ENCODE measurements at places on chromosomes 1 and 21.

DNA sequence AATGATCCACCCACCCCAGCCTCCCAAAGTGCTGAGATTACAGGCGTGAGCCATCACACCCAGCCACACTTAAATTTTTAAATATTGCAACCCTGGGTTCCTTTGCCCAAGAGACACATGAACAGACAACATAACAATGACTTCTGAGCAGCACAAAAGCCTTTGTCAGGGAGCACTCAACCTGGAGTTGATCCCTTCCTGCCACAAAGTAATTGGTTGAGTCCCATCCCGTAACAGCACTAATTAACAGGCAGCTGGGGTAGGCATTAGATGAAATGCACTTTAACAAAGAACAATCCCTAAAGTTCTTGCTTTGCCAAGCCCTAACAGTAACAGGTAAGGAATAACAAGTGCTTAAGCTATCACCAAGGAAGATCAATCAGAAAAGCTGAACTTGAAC, 5.9 kb upstream of the BCAR3 start:
- no peak for DNase-seq

GRCh38 chr1:185467122-185467521, 150.1 kb upstream of the IVNS1ABP start:
- no peak for DNase-seq

DNA sequence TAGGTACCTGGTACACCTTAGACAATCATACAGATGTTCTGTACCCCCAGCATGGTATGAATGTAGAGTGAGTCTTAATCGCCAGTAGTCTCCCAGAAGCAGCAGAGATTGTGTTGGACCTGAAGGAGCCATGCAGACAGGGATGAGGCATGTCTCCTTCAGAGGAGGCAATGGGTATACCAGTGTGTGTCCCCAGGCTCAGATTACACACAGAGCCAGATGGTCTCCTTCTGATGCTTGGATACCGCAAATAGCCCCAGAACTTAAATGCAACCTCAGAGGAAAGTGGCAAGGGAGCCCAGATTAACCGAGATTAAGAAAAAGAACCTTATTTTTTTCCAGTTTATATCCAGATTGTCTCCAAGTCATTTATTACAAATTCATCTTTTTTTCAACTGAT, 96.8 kb upstream of the C21orf91 start:
- DNase-seq = no peak

GRCh38 chr1:55197099-55197498, 18.1 kb downstream of the USP24 start:
- no peak for DNase-seq

- DNase-seq = no peak
Measured at GRCh38 chr1:24336075-24336474, 16.9 kb downstream of the GRHL3 start.

GRCh38 chr1:14913482-14914177, 239.9 kb upstream of the TMEM51 start:
- DNase-seq = no peak

DNA sequence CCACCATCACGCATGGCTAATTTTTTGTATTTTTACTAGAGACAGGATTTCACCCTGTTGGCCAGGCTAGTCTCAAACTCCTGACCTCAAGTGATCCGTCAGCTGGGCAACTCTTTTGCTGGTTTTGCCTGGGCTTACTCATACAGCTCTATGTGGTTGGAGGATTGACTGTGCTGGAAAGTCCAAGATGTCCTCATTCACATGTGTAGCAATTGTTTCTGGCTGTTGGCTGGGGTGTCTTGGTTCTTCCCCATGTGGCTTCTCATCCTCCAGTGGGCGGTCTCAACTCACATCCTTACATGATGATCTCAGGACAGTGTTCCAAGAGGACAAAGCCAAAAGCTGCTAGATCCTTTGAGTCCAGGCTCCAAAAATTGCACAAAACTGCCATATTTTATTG, 53.3 kb downstream of the TEX35 start:
- no peak for DNase-seq

GRCh38 chr1:76921590-76921989, 54.3 kb downstream of the ST6GALNAC5 start:
- DNase-seq = no peak

- DNase-seq = no peak
Measured at GRCh38 chr1:10586125-10586524, 111.4 kb downstream of the PEX14 start.

- peak; percentile 16 for DNase-seq
Measured at GRCh38 chr1:44237721-44238457, 24.6 kb downstream of the DMAP1 start.

- DNase-seq = no peak
Measured at GRCh38 chr1:94602316-94602715, 60.8 kb upstream of the F3 start.

GRCh38 chr21:45488931-45489721, 53.1 kb downstream of the SLC19A1 start:
- no peak for DNase-seq

DNA sequence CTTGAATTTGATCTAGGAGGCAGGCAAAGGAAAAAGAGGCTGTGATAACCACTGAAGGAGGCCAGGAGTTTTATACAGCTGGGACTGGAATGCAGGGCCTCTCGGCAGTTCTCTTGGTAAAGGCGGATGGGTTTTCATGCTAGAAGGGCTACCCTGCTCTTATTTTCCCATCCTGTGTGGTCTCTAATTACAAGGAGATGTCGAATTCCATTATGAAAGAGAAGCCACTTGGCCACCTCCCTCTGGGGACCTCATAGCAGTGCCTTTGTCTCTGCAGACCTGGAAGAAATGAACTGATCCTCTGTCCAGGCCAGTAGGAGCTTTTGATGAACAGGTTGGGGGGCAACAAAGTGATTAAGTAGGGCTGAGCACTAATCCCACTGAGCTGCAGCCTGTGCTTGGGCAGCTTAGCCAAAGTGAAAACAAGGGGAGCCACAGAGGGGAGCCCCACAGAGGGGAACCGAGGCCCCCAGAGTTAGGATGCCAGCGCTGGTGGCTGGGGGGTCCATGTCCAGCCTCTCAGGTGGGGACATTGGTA, 42.2 kb upstream of the BCAR3 start:
- no peak for DNase-seq

DNA sequence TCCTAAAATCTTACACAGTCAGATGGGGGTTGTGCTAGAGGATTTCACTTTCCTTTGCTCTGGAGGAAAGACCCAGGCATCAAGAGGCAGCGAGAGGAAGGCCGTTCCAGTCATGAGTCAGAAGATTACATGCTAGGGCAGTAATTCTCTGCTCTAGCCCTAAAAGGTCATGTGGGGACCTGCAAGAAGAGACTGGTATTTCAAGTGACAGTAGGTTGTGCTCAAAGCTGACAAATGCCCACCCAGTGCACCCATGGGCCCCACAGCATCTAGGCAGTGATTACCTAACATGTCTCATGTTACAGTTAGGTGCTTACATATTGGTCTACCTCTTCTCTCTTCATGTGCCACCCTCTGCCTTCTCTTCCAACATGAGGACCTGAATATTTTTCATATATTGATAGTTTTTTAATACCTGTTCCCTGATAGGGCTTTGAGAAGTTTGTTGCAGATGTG, 99.7 kb upstream of the BEND5 start:
- no peak for DNase-seq

GRCh38 chr1:25653558-25653957, 37.0 kb downstream of the MAN1C1 start:
- no peak for DNase-seq

DNA sequence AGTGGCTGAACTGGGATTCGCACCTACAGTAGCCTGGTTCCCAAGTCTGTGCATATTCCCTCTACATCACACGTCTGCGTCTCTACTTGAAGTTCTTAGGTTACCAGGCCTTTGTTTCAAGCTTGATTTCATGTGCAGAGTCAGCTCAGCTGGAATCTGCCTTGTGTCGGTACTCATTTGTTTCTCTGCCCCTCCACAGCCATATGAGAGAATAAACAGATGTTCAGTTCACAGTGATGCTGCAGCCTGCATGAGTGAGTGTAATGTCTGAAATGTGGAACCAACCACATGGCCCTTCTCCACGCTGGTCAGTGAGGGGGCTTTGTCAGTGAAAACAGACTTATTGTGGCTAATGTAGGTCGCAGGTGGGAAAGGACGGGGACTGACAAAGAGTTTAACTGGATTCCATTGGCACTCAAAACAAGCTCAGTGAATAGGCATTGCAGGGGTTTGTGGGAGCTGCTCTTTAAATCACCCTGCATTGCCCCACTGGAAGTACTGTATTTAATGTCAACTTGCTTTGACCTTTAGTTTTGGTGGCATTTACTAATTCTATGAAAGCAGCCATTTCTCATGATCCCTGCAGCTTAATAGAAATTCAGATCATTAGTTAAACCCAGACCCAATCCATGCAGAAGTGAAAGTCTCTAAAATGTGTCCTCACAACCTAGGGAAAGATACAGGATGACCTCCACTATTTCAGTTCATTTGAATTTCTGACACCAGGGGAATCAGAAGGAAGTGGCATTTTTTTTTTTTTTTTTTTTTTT, 136.4 kb upstream of the FAM78B start:
- DNase-seq = no peak

DNA sequence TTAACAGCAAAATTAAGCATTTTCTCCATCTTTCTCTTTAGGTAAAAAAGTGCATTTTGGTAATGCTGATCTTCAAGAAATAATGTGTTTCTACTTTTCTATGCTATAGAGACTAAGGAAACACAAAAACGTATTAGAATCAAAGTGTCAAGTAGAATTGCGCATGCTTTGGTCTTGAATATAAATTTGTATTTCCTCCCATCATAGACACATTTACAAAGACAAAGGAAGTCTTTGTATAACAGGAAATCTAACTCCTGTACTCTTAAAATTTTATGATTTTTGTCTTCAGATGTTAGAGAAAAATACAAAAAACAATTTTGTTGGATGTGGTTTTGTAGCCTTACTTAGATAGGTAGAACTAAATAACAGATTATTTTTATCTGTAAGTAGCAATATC, 1299.4 kb downstream of the NCAM2 start:
- no peak for DNase-seq

DNA sequence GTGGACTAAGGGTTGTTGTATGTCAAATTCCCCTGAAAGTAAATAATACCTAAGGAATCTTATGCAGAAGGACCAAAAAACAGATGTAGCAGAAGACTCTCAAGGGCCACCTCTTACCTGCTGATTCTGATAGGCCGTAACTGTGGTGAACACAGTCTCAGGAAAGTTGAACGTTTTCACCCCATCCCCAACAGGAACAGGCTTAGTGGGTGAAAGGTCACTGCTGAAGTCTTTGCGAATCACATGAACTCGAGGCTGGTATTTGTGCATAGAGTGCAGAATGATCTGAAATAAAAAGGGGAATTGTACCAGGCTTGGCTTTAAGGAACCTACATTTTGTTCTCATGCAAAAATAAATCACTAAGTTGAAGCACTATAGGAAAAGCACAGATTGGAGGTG, 64.8 kb downstream of the TBX15 start:
- DNase-seq = no peak

GRCh38 chr1:26336477-26337205, 17.3 kb downstream of the CRYBG2 start:
- DNase-seq = peak; percentile 87

GRCh38 chr1:232669981-232670747, 40.2 kb upstream of the SIPA1L2 start:
- no peak for DNase-seq

- DNase-seq = no peak
Measured at GRCh38 chr1:30035522-30036228, 687.7 kb downstream of the MATN1 start.

DNA sequence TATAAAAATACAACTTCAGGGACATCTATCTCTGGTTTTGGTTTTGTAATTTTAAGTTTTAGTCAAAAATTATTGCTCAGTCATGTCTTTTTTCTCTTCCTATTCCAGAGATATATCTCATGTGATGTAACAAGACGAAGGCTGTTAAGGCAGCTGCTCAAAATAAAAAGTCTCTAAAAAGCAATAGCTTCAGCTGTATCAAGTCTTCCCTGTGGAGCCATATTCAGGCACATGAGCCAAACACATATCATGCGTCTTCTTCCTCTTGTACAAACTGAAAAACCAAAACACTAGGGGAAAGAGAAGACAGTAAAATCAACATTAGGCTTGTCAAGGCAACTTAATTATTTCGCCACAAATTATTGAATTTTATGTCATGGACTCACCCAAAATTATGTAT, 240.7 kb downstream of the NRIP1 start:
- DNase-seq = no peak

- DNase-seq = no peak
Measured at GRCh38 chr21:31266241-31266640, 77.8 kb downstream of the TIAM1 start.

- no peak for DNase-seq
Measured at GRCh38 chr1:206575894-206576737, 36.1 kb downstream of the EIF2D start.

DNA sequence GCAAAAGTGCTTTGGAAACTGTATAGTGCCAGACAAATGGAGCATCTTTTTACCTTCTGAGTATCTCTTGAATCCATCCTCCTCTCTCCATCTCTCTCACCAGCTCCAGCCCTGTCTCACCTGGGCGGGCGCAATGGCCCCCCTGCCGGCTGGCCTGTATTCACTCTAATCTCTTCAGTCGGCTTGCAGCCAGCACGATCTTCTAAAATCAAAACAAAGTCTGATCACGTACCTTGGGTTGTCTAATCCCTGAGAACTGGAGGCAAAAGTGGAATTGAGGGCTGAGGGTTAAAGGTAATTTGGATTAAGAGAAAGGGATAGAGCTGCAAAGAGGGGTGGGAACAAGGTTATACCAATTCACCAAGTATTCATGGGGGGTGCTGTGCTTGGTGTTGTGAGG, 46.0 kb upstream of the LRRN2 start:
- DNase-seq = no peak

GRCh38 chr1:46749404-46749803, 30.5 kb upstream of the EFCAB14 start:
- no peak for DNase-seq

DNA sequence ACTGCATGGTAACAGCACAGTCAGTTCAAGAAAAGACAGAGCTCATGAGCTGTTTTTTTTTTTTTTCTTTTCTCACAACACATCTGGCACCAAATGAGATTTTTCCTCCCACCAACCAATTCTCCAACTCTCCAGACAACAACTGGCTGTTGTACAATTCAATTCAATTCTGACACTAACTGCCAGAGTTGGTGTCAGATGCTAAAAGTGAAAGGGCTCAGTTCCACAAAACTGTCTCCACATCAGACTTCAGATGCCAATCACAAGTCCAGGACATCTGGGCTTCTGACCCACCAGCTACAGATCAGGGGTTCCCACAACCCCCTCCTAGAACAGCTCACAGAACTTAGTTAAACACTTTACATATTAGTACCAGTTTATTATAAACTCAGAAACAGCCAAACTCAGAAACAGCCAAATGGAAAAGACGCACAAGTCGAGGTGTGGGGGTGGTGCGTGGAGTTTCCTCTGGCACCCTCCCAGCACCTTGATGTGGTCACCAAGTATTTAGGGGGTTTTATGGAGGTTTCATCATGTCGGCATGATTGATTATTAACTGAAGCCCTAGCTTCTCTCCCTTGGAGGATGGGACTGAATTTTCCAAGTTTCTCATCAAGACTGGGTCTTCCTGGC, 39.2 kb upstream of the LRRC8D start:
- peak; percentile 79 for DNase-seq

GRCh38 chr1:181086926-181087325, 1.6 kb upstream of the IER5 start:
- no peak for DNase-seq

- DNase-seq = no peak
Measured at GRCh38 chr1:185425163-185425562, 108.1 kb upstream of the IVNS1ABP start.

Data from activated CD4-positive, alpha-beta T cell treated with anti-CD3 and anti-CD28 coated beads, Interleukin-2, amount 50 U/mL, for 4 hours (primary cell).